ENCODE measurements at places on chromosomes 7 and 10.
A peak's percentile ranks its signal among the peaks of the same experiment; 100 is the strongest.

DNA sequence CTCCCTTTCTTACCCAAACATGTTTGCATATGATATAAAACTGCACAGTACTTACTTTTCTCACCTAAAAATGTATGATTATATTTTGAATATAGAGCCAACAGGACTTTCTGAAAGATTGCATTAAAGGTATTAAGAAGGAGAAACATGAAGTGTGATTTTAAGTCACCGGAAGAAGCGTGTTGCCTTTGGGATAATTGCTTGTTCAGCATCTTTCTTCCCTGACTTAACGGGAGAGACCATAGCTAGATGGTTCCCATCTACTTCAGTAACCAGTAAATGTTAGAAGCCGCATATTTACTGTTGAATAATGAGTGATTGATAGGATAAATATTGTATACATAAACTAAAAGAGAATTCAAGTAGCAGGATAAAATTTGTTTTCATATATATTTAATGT, 197.1 kb downstream of the NRG3 start:
- no peak for DNase-seq

DNA sequence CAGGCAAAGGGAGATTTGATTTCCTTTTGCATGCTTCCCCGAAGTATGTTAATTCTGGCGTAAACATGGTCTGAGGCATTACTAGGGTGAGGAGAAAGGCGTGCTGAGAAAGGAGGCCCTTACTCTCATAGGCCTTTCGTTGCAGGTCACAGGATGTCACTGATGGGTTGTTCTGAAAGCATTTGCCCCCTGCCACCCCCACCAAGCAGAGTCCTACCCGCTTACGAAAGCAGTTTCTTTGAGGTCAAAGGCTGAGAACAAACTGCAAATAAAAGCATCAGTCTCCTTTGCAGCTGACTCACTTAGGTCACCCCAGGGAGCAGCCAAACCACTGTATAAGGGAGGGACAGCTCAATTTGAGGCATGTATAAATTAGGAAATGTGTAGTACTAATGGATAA, 57.1 kb downstream of the BPGM start:
- no peak for DNase-seq

- DNase-seq: no peak
Observed at GRCh38 chr10:68462536-68462935, 9.2 kb downstream of the DNA2 start.

DNA sequence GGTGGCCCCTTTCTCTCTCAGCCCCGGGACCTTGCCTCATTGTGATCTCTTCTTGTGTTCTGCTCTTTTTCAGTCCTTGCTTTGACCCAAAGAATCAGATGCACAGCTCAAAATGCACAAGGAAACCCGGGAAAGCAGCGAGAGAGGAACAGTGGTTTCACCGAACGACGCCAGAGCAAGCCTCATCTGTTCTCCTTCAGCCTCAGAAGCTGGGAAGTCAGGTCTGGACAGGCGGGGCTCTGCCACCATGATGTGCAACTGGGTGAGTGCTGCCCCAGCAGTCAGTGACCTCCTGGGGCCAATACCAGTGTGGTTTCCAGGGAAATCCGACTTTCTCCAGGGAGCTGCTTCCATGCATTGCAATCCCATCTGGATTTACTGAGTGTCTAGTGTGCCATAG, 133.4 kb downstream of the PRKCQ start:
- DNase-seq: no peak

DNA sequence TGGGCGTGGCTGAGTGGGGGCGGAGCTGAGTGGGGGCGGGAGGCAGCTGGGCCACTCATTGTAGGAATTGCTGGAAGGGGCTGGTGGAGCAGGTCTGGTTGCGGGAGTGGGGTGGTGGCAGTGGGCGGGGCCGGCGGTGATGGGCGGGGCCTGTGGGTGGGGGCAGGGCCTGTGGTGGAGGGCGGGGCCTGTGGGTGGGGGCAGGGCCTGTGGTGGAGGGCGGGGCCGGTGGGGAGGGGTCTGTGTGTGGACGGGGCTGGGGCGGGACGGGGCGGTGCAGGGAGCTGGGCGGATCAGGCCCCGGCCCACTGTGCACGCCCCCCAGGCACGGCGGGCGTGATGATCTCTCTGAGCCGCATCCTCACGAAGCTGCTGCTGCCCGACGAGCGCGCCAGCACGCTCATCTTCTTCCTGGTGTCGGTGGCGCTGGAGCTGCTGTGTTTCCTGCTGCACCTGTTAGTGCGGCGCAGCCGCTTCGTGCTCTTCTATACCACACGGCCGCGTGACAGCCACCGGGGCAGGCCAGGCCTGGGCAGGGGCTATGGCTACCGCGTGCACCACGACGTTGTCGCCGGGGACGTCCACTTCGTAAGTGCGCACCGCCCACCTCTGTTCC, 14.0 kb downstream of the SLC29A4 start:
- peak; percentile 47 for DNase-seq

DNA sequence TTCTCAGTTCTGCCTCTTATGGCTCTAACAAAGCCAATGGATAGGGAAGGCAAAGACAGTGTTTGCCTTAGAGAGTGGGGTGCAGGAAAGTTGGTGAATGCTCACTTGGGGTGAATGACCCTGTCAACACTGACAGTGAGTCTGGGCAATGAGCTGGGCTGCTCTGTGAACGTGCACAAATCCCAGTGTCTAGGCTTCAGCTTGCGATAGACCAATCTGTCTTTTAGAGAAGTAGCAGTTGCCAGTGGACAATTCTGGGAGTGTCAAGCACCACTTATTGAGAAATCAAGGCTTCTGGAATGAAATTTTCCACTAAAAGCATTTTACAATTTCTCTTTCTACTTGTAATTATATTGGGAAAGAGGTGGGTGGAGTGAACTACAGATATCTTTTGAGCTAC, 141.4 kb downstream of the HERPUD2 start:
- no peak for DNase-seq

DNA sequence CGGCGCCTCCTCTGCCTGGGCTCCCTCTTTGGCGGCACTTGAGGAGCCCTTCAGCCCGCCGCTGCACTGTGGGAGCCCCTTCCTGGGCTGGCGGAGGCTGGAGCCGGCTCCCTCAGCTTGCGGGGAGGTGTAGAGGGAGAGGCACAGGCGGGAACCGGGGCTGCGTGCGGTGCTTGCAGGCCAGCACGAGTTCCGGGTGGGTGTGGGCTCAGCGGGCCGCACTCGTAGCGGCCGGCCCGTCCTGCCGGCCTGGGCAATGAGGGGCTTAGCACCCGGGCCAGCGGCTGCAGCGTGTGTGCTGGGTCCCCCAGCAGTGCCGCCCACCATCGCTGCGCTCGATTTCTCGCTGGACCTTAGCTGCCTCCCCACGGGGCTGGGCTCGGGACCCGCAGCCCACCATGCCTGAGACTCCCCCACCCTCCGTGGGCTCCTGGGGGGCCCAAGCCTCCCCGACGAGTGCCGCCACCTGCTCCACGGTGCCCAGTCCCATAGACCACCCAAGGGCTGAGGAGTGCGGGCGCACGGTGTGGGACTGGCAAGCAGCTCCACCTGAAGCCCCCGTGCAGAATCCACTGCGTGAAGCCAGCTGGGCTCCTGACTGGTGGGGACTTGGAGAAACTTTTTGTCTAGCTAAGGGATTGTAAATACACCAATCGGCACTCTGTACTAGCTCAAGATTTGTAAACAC, 73.8 kb upstream of the KMT2E start:
- no peak for DNase-seq

GRCh38 chr7:22860784-22861482, 38.3 kb upstream of the TOMM7 start:
- DNase-seq: no peak

- DNase-seq: no peak
Observed at GRCh38 chr10:15313047-15313446, 58.0 kb downstream of the FAM171A1 start.

- DNase-seq: no peak
Observed at GRCh38 chr10:78861529-78862327, 207.0 kb upstream of the ZMIZ1 start.

DNA sequence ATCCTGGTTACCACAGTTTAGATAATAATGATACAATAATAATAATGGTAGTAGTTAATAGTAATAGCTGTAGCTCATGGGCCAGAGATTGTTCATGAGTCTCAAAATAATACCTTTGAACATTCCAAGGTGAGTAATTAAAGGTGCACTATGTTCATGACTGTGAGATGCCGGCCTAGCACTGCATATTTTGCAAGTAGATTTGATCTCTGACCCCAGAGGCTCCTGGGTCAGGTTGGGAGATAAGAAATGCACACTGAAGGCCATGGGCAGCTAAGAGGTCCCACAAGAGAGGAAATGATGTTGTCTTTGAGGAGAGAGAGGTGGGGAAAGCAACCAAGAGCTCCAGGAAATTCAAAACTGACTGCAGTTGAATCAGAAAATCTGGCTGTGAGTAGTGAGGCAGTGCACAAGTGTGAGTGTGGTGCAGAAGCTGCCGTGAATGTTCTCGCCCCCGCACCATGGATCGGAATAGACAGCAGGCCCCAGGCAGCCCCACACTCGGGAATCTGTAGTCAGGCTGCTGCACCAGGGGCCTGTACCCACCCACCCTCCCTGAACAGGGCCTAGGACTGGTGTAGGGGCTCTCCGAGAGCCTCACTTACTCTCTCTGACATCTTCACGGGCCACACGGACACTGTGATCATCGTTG, 11.9 kb downstream of the CPXM2 start:
- no peak for DNase-seq

DNA sequence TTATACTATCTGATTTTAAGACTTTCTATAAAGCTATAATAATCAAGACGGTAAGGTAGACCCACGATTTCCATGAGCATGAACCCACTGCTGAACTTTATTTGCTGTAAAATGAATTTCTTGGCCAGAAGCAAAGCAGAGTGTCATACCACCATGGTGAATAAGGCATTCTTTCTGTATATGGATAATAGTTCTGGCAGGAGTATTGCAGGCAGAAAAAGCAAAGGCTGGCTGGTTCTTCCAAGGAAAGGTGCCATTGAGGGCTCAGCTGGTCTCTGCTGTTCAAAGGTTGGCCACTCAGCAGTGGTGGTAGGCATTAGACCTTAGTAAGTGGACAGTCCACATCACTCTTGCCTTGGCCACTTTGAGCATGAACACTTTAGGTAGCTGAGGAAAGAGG, 104.1 kb upstream of the KCNMA1 start:
- no peak for DNase-seq

DNA sequence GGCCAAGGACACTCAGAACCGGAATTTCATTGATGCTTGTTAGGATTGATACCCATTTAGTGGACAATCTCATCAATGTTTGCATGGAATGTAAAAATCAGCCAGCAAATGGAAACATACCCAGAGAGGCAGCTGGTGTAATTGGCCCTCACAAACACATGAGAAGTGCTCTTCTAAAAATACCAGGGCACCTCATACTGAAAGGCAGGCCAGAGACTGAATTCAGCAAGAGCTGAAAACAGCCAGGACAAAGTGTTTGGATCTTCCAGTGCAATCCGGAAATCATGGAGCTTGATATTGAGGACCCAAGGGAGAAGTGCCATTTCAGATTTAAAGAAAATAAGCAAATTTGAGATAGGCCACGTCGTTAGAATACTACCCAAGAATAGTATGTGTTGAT, 498.6 kb downstream of the GALNT17 start:
- no peak for DNase-seq

GRCh38 chr7:151381348-151382078, 28.3 kb downstream of the WDR86 start:
- no peak for DNase-seq

DNA sequence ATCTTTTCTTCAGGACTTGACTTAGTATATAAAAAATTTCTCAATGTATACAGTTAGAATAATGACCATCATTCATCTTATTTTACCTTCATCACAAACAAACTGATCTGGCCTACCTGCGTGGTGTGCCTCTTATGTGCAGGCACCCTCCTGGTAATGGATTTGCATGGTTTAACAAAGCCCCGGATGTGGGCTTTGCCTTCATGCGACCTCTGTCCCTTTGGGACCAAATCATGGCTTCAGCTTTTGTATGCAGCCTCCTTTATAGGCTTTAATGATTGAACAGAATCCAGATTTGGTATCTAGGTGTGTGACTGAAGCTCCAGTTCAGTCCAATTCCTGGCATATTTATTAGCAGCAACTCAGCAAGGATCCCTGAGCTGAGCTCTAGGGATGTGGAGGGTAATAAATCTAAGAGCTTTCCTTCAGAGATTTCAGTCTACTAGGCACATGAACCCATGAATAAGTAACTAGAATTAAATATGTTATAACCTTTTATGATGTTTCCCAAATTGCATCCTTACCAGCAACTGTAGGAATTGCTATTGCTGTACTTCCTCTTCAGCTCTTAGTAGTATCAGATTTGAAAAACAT, 256.9 kb downstream of the ABCA13 start:
- DNase-seq: no peak

GRCh38 chr7:44107961-44108767, 4.0 kb downstream of the AEBP1 start:
- DNase-seq: no peak

GRCh38 chr10:5960070-5960972, 17.0 kb downstream of the IL15RA start:
- DNase-seq: no peak

DNA sequence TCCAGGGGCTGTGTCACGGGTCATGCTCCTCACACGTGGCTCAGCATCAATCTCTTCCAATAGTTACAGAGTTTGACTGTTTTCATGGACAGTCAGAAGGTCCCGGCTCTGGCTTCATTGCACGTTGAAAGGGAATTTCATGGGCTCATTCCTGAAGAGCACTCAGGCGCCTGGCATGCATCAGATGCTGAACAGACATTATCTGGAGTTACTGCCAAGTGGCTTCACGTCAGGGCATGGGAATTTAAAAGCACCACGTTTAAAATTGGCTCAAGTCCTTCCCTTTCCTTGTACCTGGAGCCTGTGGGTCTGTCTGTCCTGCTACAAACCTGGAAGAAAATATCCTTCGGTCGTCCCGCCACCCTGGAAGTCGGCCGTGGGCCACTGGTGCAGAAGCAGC, 50.4 kb downstream of the CFAP46 start:
- no peak for DNase-seq

GRCh38 chr10:79152423-79152817, 83.7 kb downstream of the ZMIZ1 start:
- DNase-seq: no peak

DNA sequence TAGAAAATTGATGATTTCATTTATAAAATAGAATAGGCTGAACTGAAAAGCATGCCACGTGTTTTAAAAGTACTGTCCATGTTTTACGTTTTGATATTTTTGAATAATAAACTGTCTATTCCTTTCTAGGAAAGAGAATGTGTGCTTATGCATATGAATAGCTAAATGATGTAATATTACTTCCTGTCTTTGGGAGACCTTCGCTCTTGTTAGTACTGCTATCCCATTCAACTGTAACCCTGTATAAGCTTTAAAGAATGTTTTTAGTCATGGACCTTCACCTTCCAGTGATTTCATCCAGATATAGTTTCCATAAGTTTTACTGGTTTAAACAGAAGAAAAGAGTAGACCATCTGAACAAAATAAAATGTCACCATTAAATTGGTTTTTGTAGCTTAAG, 274.4 kb upstream of the SEMA3A start:
- no peak for DNase-seq

GRCh38 chr7:132666774-132667172, 90.5 kb upstream of the PLXNA4 start:
- no peak for DNase-seq

- DNase-seq: no peak
Observed at GRCh38 chr7:28183627-28184026, 3.0 kb upstream of the JAZF1 start.

- DNase-seq: no peak
Observed at GRCh38 chr7:120723465-120724385, 134.2 kb downstream of the TSPAN12 start.
